ENCODE measurements at places on chromosomes 4 and X.

GRCh38 chr4:85756938-85757337, 282.0 kb downstream of the ARHGAP24 start:
- DNase-seq: no peak

GRCh38 chr4:127441571-127441970, 191.2 kb upstream of the INTU start:
- DNase-seq: no peak

GRCh38 chr4:8547108-8547911, 32.9 kb upstream of the GPR78 start:
- no peak for DNase-seq

DNA sequence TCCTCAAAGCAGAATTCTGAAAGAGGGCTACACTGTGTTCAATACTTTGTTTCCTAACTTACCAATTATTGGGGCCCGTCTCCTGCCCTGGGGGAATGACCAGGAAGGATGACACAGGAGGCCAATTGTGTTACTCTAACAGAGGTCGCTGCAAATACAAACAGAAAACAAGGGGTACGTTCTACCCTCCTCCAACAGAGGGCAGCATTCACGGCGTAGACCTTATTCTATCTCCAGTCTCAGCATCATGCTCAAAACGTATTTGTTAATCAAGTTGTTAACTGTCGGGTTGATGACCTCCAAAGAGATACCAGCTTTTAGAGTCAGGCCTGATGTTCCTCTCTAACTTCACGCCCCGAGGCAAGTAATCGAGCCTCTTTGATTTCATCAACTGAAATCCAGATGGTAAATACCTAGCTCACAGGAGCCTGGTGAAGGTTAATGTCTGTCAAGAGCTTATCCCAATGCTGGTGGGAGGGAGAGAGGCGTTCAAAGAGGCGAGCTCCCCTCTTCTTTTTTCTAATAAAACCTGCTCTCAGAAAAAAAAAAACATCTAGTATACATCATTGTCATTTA, 181.0 kb upstream of the KCNIP4 start:
- no peak for DNase-seq

DNA sequence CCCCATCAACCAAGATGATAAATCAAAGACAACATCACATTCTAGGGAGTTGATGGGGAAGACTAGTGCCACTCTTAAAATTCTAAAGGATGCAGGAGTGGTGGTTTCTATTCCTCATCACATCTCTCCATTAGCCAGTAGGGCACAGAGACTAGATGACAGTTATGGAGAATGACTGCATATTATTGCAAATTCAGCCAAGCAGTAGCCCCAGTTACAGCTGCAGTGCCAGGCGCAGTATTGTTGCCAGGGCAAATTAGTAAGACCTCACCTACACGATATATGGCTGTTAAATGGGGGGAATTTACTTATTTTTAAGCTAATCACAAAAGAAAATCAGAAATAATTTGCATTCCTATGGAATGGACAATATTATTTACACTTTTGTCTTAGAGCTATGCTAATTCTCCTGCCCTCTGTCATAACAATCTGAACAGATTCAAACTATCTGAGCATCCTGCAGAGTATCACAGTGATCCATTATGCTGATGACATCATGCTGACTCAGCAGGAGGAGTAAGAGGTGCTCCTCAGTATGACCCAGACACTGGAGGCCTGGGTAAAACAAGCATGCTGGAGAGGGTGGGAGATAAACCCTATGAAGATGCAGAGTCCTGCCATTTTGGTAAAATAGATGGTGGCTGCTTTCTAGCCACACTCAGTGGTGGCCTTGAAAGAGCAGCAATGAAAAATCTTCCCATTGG, 24.7 kb downstream of the ETNPPL start:
- no peak for DNase-seq

- no peak for DNase-seq
Measured at GRCh38 chr4:48340276-48340964, 909 bp upstream of the SLAIN2 start.

GRCh38 chr4:109232681-109233080, 69.8 kb downstream of the COL25A1 start:
- no peak for DNase-seq

DNA sequence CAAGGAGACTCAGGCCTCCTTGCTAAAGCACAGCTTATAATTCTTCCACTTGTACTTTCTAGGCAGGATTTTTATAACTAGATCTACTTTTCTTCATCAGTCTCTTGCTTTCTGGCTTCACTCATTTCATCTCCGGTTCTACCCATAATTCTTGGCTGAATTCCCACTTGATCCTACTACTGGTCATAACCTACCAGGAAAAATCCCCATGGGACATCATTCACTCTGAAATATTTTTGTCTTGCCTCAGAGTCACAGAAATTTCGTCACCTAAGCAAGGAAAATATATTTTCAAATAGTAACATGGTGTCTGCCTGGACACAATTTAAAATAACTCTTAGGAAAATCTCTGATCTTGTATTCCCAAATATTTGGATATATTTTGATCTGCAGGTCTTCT, 122.3 kb downstream of the TEX13A start:
- no peak for DNase-seq

GRCh38 chr4:59127743-59128142, 2017.6 kb upstream of the IGFBP7 start:
- DNase-seq: no peak

DNA sequence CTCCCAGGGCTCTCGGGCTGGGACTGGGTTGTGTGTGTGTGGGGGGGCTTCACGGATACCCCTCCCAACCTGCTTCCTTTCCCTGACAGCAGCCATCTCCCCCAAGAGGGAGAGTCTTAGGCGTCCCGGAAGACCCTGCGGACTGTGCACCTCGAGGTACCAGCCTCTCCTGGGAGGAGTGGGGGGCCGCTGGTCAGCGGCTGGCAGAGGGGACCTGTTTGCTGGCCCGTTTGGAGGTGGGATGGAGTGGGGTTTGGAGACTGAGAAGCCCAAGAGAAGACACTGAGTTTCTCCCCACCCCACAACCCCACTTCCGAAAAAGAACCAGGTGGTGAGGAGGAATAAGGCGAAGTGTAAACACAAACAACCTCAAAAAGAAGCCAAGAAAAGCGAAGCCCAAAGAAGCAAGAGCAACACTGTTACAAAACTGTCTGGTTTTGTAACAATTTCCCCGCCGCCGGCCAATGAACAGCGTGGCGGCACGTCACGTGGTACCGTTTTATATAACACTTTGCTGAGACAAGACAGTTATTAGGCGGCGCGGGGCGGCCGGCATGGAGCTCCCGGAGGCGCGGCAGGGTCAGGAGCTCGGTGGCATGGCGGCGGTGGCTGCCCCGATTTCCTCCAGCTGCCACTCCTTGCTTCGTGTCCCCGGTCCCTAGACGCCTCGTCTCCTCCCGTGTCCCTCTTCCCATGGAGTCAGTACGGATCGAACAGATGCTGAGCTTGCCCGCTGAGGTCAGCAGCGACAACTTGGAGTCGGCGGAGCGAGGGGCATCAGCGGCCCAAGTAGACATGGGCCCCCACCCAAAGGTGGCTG, at the start of gene LONRF3:
TSS of gene LONRF3 (plus strand) at position 531 of the 820 bp plus-strand sequence. CDS start at position 694, 163 bp downstream.
- DNase-seq: no peak

DNA sequence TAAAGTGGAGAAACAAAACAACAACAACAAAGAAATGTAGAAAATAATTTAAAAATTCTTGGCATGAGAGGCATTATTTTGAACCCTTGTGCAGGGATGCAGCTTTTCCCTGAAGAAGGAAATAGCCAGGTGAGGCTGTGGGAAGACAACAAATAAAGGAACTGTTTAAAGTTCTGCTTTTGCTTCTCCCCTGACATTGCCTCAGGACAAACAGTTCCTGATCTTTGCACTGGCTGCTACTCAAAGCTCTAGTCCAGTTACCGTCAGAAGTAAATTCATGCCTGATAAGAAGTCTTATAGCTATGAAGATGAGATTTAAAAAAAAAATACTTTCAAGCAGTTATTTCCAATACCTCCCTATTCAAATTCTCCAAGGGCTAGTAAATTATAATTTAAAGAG, 233.8 kb downstream of the IL15 start:
- no peak for DNase-seq

- no peak for DNase-seq
Measured at GRCh38 chr4:83961575-83961974, 425.7 kb downstream of the GPAT3 start.

DNA sequence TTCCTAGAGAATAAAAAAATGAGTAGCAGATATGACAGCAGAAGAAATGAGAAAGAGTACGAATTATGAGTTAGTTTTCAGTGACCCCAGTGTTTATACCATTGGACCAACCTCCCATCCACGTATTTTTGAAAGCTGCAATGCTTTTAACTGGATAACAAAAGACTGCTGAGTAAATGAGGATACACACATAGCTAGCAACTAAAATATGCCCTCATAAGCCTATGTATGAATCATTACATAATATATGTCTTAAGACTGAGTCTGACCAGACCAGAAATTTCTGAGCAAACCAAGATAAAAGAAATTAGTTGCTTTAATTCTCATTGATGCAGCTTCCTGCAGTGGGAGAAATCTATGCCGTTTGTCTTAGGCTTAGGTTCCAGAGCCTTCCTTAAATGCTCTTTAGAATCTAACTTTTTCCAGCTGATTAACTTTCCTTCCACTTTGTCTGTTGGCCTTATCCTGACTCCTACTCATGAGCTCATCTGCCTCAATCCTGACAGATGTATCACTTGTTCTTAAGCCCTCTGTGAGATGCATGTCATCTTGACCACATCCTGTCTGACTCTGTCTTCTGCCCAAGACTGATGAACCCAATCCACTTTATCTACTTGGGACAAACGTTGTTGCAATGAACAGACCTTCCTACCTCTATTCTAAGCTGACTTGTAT, 301.4 kb upstream of the AADAT start:
- DNase-seq: no peak

DNA sequence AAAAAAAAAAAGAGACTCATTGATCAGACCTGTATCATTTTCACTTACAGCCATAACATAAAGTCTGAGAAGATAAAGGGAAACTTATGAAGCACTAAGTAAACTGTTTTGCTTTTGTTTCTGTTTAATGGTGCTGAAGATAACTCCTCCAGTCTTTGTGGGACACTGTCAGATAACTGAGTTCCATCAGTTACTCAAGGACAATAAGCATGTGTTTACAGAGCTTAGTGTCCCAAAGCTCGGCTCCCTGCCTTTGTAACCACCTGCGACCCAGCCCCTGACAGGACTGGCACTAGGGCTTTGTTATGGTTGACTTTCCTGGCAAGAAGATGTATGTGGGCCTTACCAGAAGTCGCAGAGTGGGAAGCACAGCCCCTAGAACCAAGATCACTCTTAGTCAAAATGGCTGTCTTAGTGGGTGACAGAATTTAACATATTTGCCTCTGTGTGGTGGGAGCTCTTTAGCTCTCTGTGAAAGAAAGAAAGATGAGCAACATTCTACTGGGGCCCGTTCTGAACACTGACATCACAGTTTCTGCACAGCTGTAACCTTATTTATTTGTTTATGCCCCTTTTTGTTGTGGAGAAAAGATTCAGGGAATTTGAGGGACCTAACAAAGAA, 68.1 kb downstream of the FNIP2 start:
- no peak for DNase-seq

DNA sequence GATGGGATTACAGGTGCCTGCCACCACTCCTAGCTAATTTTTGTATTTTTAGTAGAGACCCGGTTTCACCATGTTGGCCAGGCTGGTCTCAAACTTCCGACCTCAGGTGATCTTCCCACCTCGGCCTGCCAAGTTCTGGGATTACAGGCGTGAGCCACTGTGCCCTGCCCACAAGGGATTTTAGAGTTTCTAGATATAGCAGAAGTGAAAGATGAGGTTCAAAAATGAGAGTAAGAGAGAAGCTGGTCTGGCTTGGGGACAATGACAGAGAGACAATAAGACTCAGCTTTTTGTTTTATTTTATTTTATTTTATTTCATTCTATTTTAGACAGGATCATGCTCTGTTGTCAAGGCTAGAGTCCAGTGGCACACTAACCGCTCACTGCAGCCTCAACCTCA, 30.6 kb downstream of the TRIM61 start:
- no peak for DNase-seq

DNA sequence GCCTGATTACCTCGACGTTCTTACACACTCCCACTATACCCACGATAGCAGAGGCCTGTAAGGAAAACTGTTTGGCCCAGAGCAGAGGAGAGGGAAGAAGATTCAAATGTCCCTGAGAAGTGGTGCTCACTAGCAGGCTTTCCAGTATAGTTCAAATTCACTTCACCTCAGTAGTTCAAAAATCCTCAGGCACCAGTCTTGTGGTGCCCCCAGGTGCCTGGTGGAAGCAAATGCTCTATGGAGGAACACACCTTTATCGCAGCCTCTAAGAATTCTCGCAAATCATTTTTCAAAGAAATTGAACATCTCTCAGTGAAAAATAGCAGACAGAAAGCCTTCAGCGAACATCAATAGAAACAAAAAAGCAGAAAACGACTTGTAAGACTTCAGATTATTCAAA, 12.2 kb upstream of the MTMR1 start:
- no peak for DNase-seq
